ENCODE measurements at places on chromosomes 4 and X.

DNA sequence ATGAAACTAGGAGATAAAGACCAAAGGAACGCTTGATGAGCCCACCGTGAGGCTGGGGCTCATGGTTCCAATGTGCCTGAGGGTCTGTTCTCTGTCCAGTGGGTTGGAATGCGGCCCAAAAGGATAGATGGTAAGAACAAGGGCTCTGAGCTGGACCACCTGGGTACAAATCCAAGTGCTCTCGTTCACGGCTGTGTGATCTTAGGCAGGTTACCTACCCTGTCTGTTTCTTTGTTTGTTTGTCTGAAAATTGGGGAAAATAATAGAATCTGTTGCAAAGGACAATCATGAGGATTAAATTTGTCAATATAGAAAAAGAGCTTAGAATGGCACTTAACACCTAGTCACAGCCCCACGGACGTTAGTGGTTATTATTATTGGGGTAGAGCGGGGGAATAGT, 36.0 kb downstream of the SMIM20 start:
- DNase-seq: no peak

DNA sequence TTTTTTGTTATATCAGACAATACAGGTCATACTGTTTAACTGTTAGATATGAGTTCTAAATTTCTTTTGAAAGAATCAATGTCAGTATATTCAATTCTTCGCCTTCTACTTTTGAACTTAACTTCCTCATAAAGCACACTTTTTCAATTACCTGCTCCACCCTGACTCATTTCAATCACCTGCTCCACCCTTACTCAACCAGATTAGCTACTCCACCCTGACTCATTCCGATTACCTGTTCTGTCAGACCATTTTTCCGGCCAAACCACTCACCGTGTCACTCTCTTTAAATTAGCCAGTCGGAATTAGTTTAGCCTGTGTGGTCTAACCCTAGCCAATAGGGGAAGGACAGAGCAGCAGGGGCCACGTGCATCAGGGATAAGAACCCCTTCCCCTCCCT, 751.8 kb upstream of the POU3F4 start:
- no peak for DNase-seq

DNA sequence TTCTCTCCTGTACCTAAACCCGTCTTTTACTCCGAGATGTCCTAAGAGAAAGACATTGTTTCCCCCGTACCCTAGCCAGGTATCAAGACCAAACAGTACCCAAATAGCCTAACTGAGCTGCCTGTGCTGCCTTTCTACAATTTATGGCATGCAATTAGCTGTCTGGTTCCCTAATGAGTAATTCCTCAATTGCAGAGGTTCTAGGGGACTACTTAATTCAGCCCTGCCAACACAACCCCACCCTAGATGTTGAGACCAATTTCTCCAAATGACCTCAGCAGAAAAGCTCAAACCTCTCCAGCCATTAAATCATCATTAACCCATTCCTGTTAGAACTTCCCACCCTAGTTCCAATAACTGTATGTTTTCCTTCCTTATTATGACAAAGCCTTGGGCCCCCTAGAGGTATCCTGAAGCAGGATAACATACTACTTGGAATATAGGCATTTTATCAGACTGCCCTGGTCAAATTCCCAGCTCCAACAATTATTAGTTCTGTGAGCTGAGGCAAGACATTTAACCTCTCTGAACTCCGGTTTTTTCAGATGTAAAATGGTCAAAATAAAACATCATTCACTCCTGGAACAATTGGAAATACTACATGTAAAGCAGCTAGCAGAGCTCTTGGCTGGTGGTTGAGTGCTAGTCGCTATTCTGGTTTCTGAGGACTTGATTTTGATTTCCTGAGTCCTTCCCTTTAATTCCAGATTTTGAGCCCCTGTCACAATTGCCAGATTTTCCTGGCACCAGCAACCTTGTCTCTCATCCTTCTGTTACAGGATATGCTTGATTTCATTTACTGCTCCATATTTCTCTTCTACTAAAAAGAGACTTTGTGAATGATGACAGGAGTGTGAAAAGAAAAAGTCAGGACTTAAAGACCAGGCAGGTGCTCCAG, 244.6 kb upstream of the TENM3 start:
- no peak for DNase-seq

- no peak for DNase-seq
These were observed 33.6 kb upstream of the WFS1 start for GRCh38 chr4:6235901-6236640.

DNA sequence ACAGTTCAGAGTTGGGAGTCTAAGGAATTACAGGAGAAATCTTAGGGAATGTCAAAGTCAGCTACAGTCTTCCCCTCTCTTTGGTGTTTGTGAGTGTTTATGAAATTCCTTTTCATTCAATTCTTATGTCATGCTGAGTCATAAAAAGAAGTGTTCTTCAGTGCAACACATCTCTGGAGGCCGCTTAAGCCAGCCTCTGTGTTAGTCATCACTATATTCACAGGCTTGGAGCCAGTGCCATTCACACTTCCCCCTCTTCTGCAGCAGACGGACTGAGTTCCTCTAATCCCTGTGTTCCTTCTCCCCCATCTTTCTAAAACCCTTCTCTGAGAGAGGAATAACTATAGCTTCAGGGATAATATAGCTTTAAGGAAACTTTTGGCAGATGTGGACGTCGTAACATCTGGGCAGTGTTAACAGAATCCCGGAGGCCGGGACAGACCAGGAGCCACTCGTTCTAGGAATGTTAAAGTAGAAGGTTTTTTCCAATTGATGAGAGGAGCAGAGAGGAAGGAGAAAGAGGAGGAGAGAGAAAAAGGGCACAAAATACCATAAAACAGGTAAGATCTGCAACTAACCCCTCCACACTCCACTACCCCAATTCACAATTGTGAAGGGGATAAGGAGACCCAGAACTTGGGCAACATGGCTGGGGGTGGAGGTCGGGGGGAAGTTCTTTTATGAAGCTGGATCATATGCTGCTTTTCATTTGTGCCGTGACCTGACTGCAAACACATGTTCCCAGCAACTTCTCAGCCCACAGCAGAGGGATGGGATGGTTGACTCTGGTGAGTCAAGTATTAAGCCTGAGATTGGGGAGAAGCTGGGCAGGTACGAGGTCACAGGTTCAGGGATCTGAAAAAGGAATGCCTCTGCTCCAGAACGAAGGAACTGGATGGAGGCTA, at the start of gene SRPX2:
Gene SRPX2 (plus strand): TSS at position 244 of the 905 bp plus-strand sequence. CDS start 2,124 bp downstream, outside the sequence.
- DNase-seq: peak; percentile 79

GRCh38 chr4:136581119-136581518, 951.2 kb downstream of the PCDH18 start:
- DNase-seq: no peak

- peak; percentile 84 for DNase-seq
These were observed 31.5 kb upstream of the ELF2 start for GRCh38 chr4:139208404-139208945.

DNA sequence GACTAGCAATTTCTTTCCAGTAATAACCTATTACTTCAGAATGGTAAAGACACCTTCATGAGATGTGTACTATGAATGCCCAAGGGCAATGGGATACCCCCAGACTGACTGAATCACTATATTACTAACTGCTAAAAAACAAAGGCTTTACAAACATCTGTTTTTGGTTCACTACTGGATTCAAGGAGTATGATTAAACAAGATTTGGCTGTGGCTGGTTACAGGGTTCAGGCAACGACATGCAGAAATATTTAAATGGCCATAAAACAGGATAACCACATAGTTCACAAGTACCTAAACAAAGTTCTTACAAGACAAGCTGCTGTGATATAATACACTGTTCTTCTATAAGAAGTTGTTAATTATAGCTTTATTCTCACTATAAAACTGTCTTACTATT, 128.2 kb downstream of the FRYL start:
- peak; percentile 89 for DNase-seq

DNA sequence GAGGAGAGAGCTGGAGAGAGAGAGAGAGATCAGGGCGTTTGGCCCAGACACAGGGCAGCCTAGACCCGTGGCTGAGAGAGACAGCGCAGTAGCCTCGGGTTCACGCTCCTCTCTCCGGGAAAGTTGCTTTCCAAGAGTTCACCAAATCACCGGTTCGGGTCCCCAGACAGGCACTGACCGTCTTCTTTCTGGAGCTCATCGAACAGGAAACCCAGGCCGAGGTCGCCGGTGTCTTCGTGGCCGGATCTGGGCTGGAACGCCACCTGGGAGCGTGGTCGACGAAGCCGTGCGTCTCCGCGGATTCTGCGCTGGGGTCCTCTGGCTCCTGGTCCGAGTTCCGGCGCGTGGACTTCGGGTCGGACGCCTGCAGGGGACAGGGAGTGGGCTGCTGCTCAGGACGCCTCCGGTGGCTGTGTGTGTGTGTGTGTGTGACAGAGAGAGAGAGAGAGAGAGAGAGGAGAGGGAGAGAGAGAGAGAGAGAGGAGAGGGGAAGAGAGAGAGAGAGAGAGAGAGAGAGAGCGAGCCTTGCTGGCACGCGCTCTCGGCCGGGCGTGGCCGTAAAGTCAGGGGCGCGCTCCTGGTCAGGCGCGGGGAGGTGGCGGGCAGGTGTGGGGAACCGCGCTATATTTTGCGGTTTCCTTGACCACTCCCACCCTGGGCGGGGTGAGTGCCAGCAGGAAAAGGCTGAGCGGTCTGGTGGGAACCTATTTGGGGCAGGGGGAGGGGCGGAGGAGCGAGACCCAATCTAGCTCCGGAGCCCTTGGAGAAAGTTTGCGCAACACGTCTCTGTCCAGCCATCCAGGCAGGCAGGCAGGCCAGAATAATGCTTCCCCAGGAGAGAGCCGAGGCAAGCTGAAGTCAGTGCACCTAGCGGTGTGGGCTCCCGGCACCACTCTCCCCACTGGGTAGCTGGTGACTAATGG, 62.1 kb downstream of the RHOXF2B start:
- no peak for DNase-seq

DNA sequence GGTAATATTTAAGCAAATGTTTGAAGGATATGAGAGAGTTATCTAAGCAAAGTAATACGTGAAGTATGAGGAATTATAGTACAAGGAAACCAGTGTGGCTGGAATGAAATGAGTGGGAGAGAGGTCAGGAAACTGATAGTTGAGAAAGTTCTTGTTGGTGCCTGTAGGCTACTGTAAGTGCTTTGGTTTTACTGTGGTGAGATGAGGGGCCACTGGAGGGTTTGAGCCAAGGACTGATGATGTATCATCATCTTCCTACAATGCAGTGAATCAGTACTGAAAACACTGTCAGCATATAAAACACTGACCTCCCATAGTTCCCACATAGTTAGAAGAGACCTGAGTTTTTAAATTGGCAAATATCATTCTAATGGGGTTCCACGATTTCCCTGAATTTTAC, 367.5 kb upstream of the CTSO start:
- DNase-seq: peak; percentile 67

DNA sequence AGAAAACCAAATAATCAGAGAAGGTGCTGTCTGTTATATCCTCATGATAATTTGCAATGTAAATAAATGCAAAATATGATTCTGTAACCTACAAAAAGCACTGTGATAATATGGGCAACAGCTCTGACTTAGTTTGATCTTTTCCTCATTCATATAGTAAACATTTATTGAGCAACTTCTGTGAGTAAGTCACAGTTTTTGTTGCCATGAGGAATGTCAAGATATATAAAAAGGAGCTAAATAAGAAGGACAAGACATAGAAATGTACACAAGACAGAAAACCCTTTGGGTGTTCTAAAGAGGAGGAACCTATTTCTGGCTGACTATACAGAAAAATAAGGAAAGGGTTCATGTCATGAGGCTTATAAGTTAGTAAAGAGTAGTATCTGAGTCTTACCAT, 44.3 kb downstream of the ARSJ start:
- DNase-seq: no peak

DNA sequence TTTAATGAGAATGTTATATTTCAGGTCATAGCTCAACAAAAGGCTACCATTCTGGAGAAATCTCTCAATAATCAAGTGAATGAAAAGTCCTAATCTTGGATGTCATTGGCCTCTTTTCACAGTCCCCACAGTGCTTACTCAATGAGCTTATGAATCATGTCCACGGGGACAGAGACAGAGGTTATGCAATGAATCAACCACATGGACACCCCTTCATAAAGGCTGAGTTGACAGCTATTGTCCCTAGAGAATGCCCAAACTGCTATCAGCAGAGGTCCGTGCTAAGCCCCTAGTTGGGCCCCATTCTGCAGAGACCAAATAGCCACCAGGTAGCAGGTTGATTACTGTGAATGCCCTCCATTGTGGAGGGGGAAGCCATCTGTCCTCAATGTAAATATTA, 158.1 kb downstream of the LHFPL1 start:
- no peak for DNase-seq

- DNase-seq: peak; percentile 85
These were observed 73.9 kb downstream of the IRF2 start for GRCh38 chr4:184400375-184400870.

DNA sequence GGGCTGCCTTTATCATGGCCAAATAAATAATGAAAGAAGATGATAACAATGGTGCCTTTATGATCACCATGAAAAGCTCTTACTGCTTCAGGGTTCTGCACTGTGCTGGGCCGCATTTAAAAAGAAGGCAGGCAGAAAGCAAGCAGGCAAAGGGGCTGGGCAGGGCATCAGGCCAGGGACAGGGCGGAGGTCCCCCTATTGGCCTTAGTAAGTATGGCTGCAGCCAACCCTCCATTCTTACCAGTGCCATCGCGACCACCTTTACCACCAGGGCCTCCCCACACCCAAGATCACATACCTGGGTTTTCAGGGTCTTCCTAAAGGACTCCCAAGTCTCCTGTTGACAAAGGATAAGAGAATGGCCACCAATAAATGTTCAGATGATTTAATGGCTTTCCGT, 38.9 kb downstream of the CNGA2 start:
- no peak for DNase-seq

GRCh38 chr4:43471950-43472349, 579.4 kb downstream of the GRXCR1 start:
- no peak for DNase-seq

GRCh38 chr4:88159229-88159725, 838 bp upstream of the ABCG2 start:
- DNase-seq: no peak

GRCh38 chr4:57430726-57431125, 320.5 kb upstream of the IGFBP7 start:
- no peak for DNase-seq

GRCh38 chr4:80295826-80296225, 29.4 kb downstream of the FGF5 start:
- DNase-seq: no peak

- no peak for DNase-seq
These were observed 331.3 kb downstream of the GRXCR1 start for GRCh38 chr4:43223820-43224219.

- no peak for DNase-seq
These were observed 95.8 kb downstream of the SLIT2 start for GRCh38 chr4:20347531-20347930.

- no peak for DNase-seq
These were observed 77.4 kb downstream of the PLAC1 start for GRCh38 chrX:134580907-134581306.
